ENCODE measurements at places on chromosomes 1 and 21.

- no peak for DNase-seq
Measured at GRCh38 chr1:30748699-30749401, 8.7 kb downstream of the LAPTM5 start.

- DNase-seq = no peak
Measured at GRCh38 chr1:16418823-16419425, 18.3 kb downstream of the SPATA21 start.

DNA sequence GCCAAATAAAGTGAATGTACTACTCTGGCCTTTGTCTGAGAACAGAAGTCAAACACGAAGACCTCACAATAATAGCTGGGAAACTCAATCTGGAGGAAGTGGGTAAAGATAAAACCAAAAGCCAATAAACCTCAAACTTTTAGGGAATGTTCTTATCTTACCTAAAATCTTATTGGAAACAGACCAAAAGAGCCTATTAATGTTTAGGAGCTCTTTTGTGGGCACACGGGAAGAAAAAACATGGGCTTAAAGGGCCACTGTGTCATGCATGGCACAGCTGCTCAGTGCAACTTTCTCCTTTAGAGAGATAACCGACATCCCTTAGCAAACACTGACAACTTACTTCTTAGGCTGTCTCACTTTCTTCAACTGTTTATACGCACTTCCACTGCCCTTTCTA is 16.1 kb downstream of the EIF2B3 start:
- DNase-seq = no peak

DNA sequence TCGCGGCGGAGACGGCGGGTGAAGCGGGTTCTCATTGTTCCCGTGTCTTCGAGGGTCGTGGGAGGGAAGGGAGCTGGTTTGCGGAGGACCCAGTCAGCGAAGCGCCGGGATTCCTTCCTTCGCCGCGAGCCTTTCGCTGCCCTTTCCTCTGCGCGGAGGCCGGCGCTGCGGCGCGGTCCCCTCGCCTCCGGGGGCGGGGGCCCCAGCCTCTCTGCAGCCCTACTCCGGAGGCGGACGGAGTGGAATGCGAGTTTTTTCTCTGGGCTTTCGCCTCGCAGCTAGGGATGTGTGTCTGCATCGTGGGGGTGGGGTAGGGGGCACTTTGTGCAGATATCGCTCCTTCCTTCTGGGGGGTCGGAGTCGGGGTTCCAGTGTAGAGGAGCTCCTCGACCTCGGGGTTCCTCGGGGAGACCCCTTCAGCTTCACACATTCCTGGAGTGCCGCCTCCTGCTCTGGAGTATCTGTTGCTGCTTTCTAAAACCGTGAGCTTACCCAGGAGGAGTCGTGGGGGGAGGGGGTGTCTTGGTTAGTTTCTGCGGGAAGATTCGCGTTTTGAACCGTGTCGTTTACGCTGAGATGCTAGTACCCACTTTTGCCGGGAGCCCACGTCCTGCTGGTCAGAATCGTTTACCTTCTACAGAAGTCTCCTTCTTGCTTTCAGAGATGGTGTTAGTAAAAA is 595 bp downstream of the RNF2 start:
- no peak for DNase-seq

Data from forelimb muscle (tissue), 1 donor.